Stimulated activated CD4-positive, alpha-beta T cell treated with anti-CD3 and anti-CD28 coated beads, Interleukin-12 subunit alpha, Interleukin-12 subunit beta, amount 100 ng/mL, for 4 hours (primary cell): ENCODE measurements at places on chromosomes 12 and 14.

DNA sequence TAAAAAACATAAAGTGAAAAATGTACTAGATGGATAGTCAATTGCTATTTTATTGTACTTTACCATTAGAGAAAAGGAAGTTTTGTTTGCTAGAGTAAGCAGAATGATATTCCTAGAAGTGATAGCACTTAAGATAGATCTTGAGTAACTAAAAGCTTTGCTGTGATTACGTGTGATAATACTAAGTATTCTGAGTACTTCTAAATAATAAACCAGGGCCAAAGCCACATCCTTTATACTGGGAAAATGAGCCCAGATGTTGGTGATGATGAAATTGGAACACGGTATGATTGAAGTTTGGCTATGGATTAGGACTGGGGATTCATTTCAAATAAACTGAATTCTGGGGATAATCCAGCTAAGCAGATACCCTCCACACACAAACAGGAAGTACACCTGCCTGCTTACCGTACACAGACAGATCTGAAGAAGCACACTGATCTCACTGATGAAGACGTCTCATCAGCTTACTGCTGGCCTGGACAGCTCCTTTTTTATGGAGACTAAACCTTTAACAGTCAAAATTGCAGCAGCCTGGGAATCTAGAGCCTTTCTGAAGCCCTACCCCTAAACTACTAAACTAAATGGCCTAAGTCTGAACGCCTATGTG, 199.8 kb downstream of the LRFN5 start:
- DNase-seq: no peak

DNA sequence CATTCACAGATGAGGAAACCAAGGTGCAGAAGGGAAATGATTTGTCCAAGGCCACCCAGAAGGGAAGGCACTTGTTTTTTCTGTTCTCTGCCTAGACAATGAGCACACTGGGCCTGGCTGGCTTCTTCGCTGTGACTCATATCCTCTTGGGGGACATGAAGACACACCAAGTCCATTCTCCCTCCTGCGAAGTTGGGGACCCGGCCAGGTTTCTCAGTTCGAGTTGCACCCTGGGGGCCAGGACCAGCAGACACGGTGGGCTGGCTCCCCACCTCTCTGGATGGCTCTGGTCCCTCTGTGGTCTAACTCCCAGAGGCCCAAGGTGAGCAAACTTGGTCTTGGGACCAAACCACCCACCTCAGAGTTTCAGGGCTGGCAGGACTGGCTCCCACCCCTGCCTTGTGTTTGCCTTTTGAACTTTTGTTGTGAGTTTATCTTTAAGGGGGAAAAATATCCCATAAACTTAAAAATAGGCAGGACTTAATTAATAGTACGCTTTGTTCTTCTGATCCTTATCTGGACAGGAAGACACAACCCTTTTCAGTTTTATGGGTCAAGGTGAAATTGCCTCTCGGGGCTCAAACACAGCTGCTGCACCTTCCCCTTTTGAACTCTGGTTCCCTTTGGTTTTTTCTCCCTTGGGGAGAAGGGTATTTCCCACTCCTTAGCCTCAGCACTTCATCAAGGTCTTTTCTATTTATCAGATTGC, 9.0 kb upstream of the MLEC start:
- no peak for DNase-seq

DNA sequence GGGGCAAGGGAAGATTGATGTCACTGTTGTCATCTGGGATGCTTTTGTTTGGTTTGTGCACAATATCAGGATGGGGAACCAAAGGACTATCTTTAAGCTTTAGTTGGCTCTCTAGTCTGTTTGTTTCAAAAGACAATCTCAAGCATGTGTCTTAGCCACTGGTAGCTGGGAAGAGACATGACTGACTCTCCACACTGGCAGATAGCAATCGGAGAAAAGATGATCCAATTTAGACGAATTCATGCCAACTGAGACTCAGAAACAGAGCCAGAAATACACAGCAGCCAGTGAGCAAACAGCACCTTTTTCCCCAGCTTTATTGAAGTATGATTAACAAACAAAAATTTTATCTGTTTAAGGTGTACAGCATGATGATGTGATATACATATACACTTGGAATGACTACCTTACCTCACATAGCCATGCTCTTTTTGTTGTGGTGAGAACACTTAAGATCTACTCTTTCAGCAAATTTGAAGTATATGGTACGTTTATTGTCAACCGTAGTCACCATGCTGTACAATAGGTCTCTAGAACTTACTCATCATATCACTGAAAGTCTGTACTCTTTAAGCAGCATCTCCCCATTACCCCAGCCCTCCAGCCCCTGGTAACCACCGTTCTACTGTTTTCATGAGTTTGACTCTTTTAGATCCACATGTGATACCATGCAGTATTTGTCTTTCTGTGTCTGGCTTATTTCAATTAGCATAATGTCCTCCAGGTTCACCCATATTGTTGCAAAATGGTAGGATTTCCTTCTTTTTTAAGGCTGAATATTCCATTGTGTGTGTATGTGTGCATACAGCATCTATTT, 50.6 kb downstream of the DUSP16 start:
- no peak for DNase-seq

DNA sequence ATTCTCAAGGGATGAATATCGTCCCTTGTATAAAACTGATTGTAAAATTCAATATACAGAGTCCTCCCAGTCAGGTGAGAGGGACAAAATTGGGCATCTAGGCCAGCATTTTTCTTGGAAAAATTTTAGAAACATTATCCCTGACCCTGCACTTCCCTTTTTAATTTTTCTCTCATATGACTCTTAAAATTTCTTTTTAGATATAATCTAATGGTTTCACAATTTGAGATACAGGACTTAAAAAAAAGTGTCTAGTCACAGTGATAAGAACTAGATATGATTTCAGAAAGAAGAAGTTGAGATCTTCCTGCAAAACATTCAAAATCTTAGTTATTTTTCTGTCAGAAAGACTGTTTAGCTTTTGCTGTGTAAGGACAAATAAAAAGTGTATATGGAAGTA, 270.8 kb upstream of the PPFIA2 start:
- DNase-seq: no peak

DNA sequence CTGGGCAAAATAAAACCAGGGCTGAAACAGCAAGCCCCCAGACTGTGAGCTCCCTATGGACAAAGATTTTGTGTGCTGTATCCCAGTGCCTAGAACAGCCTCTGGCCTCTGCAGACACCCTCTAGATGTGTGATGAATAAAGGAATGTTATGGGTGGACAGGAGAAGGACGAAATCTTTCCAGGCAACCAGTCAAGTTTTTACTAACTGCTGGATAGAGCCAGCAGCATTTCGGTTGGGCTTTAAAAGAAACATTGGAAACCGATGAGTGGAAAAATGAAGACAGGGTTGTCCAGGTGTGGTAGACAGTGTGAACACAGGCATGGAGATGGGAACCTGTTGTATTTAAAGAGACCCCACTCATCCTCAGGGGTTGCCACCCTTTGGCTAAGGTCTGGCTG, 4.0 kb downstream of the CHGA start:
- DNase-seq: no peak

DNA sequence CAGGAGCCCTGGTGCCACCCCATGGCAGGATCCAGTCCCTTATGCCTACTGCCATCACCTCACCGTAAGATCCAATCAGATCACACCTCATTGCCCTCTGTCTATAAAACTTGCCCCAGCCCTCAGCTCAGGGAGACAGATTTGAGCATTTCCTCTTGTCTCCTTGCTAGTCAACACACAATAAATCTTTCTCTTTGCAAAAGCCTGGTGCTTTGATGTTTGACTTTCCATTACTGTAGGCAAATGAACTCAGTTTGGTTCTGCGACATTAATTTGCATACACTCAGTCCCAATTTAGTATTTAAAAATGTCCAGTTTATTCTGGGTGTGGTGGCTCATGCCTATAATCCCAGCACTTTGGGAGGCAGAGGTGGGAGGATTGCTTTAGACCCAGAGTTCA, 188.4 kb downstream of the AEBP2 start:
- no peak for DNase-seq

GRCh38 chr12:105641749-105642148, 311.3 kb downstream of the C12orf75 start:
- no peak for DNase-seq

DNA sequence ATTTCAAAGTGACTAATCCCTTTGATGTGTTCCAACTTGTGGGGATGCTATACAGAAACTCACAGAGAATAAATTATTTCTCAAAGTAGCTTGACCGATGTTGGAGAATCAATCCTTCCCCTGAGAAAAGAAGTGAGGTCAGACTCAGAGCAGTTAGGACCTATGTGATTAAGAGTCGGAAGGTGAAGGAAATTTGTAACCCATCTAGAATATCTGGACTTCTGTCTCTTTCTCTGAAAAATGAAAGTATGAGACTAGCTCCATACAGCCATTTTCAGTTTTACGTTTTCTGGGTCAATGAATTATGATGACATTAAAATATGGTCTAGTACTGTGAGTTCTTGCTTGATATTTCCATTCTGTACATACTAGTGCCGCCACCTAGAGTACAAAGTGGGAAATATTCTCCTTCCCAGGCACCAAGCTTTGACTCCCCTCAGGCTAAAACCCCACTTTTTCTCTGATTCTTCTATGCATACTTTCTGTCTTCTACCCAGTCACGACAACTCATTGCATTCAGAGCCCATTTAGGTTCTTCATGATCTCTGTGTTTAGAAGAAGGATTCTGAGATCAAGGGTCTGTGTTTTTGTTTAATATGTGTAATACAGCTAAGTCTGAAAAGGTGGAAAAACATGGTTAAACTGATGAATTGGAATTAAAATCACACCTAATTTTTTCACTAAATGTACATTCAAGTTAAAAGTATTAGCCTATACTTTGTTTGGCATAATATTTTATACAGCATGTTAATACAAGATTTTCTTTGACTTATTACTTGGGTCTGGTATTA, 6.9 kb upstream of the NTS start:
- DNase-seq: no peak

DNA sequence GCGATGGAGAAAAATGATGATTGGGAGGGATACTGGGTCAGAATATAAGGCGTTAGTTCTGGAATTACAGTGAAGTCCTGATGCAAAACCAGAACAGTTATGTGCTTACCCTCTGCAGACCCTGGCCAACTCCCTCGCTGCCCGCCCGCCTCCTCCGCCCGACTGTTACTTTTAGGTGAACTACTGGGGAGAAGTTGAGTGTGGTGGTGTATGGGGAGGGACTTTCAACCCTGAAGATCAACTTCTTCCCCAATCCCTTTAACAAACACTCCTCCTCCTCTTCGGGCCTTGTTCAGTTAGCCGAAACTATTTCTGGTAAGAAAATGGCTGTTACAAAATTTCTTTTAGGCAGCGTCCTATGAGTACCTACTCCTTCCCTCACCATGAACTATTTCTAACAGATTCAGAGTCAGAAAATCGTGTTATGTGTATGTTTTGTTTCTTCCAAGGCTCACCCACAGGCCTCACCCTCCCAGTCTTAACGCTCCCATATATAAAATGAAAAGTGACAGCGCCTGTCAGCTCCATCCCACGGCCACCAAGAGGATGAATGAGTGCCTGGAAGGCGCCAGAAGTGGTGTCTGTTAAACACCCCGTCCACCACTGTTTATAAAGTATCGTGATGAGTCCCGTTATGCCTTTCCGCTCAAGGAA, 1.3 kb downstream of the FBXO33 start:
- DNase-seq: no peak

DNA sequence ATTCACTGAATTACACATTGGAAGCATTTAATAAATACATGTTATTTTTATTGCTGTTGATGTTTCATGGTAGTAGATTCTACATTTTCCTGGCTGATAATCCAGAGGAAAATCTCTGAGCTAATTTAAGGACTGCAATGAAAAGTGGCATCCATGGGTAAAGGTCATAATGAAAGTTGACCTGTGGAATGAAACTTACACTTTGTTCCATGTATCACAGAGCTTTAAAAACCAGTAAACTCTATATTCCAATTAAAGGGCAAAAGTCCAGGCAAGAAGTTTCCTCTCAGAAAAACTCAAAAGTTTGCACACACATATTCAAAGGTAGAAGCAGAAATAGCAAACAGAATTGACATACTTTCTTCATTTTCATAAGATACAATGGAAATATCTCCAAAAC, 44.8 kb upstream of the MYF6 start:
- no peak for DNase-seq

DNA sequence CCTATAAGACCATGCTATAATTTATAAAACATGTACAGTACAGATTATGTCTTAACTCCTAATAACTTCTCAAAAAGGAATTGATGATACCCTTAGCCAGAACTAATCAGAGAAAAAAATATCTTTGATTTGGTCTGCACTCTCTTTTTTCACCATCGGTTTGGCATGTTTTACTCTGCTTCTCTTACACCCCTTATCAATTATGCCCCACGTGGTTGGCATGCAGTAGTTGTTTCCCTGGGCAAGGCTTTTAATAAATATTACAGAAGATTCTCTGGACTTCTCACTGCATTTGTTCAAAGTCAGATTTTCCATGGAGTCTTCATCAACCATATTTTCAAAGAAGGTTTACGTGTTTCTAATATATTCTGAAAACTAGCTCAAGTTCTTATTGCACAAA, 167.4 kb upstream of the LRIG3 start:
- no peak for DNase-seq

- DNase-seq: no peak
Observed at GRCh38 chr14:75070383-75070782, 942 bp downstream of the ZC2HC1C start.

GRCh38 chr12:121786440-121786825, 7.1 kb downstream of the RHOF start:
- DNase-seq: no peak

DNA sequence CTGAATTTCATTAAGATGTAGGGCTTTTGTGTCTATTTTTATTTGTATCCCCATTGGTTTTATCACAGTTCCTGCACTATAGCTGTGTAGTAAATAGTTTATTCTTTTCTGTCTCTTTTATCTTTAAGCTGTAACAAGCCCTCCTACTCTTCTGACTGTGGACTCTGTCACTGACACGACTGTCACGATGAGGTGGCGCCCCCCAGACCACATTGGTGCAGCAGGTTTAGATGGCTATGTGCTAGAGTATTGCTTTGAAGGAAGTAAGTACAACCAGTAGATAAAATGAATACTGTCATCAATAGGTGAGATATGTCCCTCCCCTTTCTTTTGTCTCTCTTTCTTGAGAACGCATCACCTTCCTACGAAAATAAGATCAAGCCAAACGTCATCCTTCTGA, 34.1 kb upstream of the CHPT1 start:
- no peak for DNase-seq

DNA sequence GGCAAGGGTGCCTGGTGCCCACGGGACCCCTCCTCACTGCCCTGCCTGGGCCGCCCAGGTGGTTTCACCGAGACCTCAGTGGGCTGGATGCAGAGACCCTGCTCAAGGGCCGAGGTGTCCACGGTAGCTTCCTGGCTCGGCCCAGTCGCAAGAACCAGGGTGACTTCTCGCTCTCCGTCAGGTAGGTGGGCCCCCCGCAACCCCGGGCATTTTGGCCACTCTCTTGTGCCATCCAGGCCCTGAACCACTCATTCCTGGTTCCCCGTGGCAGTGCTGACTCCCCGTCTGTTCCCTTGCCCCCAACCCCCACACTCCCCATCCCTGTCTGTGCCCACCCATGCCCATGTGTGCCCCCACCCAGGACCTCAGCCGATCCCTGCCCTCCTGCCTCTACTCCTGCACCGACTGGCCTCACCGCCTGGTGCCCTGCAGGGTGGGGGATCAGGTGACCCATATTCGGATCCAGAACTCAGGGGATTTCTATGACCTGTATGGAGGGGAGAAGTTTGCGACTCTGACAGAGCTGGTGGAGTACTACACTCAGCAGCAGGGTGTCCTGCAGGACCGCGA, 480 bp downstream of the PTPN6 start:
- DNase-seq: no peak
